ENCODE measurements at places on chromosomes 3 and 15.

GRCh38 chr3:71206305-71207165, 377.0 kb downstream of the FOXP1 start:
- DNase-seq = no peak

- no peak for DNase-seq
These were observed 656.8 kb upstream of the SGO1 start for GRCh38 chr3:20842594-20843436.

- no peak for DNase-seq
These were observed 24.0 kb downstream of the KNL1 start for GRCh38 chr15:40618023-40618422.

DNA sequence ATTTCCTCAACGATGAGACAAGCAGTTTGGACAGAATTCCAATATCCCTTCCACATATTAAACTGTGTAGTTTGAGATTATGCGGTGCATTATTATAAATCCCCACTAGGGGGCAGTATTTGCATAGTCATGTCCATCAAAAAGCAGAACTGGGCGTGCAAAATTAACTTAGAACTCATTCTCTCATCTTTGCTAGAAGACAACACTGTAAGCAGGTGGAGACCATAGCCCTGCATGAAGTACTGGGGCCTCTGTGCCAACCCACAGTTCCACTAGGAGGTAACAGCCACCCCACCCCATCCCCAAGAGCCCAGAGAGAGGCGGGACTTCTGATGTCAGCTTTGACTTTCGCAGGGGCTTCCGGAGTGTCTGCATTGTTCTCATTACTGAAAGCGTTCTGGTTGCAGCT, 106.6 kb upstream of the TMC3 start:
- DNase-seq = peak; percentile 46

- no peak for DNase-seq
These were observed 19.2 kb upstream of the MUSTN1 start for GRCh38 chr3:52854013-52854412.

- DNase-seq = peak; percentile 38
These were observed 6.3 kb downstream of the GORASP1 start for GRCh38 chr3:39101022-39101689.

DNA sequence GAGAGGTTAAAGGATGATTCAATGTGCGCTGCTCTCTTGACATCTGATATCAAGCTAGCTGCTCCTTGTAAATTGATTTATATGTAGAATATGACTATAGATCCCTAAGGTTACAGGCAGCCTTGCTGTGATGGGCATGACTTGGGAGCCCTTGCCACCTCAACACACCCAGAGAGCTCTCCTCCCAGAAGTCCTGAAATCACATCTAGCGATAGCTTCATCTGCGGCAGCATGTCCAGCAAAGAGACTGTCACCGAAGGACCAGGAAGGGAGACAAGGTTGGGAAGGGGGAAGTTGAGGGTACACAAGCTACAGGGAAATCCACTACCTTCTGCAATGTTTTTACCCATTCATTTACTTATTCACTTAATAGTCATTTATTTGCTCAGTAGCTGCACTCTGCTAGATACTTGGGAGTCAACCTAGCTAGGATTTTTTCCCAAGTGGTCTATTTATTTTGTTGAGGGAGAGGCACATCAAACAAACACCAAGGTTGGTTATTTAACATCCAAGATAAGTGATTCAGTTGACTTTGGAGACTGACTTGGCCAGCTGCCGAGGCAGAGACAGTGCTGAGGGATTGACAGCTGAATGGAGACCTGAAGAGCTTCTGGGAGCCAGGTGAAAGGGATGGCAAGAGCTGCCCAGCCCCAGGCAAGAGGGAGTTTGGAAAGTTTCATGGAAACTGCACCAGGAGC, 205.8 kb upstream of the IL12A start:
- DNase-seq = no peak

DNA sequence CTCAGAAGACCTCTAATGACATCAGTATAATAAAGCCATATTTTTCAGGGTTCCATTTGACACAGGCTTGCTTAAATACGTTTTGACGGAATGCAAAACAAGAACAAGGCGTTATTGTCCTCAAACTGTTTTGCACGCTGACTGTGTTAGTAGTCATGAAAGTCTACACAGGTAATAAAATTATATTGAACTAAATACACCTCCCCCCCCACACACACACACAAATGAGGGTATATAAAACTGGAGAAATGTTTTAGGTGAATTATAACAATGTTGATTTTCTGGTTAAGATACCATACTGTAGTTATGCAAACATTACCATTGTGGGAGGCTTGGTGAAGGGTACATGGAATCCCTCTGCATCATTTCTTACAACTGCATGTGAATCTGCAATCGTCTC, 257.1 kb upstream of the ARRDC4 start:
- DNase-seq = no peak

GRCh38 chr3:149421764-149422163, 44.3 kb upstream of the TM4SF1 start:
- DNase-seq = no peak

DNA sequence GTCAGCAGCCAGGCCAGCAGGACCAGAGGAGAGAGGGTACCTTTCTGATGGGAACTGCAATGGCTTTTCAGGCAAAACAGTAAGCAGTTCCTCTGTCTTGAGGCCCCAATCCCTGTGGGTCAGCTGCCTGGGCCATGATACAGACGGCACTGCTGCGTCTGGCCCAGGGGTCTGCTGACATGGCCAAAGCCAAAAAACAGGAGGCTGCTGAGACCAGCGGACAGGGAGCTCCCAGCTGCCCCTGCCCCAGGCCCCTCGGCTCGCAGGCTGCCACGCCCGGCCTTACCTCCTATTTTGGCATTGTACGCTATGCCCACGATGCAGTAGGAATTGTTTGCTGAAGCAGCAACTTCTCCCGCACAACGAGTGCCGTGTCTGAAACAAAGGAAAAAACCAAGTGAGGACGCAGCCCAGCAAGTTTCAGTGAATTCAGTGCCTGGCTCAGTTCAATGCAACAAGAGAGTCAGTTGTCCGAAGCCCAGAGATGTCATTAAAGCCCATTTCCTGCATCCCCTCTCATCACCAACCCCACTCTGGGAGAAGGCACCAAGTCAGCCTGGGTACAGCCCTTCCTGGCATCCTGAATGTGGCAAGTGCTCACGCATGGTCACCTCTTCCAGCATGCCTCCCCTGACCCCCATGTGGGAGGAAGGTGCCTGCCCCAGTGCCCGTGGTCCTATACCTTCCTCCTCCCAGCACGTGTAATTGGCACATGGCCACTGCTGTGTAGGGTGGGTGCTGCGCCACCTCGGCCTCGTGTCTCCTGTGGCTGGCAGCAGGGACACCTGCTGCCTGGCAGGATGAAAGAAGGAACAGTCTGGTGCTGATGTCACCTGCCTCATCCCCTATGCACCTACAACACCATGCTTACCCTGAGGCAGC, 61.7 kb downstream of the PCSK6 start:
- no peak for DNase-seq

DNA sequence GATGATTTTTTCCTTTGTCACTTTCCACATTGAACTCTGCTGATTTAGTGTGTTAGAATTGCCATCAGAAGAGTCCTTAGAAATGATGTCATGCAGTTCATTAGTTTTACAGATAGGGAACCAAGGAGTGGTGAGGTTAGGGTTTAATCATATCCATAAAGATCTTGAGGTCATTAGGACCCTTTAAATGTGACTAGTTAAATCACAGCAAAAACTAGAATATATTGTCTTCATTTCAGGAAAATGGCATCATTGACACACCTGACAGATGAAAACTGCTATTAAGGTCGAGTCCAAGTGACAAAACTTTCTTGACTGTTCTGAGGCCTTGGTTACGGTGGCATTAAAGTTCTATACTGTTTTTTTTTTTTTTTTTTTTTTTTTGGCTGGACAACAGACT, 50.5 kb downstream of the MBNL1 start:
- DNase-seq = no peak

DNA sequence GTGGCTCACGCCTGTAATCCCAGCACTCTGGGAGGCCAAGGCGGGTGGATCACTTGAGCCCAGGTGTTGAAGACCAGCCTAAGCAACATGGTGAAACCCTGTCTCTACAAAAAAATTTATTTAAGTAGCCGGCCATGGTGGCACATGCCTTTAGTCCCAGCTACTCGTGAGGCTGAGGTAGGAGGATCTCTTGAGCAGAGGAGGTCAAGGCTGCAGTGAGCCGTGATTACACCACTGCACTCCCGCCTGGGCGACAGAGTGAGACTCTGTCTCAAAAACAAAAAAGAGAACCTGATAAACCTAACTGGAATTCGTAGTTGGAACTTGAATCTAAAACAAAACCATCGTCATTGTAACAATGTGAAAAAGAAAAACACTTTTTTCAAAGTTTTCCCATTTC, 57.1 kb downstream of the TCAIM start:
- DNase-seq = no peak

- DNase-seq = no peak
These were observed 675 bp downstream of the BRPF1 start for GRCh38 chr3:9732080-9732739.

DNA sequence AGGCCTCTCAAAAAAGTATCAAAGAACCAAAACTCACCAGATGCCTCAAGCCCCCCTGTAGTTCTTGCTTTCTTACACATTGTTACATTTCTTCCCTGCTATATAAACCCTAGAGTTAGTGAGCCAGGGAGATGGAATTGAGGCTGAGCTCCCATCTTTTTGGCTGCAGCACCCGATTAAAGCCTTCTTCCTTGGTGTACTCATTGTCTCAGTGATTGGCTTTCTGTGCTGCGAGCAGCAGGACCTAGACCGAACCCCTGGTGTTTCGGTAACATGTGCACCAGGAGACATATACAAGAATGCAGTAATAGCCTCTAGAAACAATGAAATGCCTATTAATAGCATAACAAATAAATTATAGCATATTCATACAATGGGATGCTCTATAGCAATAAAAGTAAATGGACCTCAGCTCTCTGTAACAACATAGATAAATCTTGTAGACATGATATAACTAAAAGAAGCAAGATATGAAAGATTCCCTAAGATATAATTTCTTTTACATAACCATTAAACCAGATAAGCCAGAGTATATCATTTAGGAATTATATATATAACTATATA, 174.0 kb downstream of the NEK11 start:
- DNase-seq = no peak

- DNase-seq = peak; percentile 45
These were observed 15.3 kb upstream of the PHC3 start for GRCh38 chr3:170196833-170197232.

GRCh38 chr3:11438646-11439045, 166.4 kb downstream of the ATG7 start:
- DNase-seq = no peak

DNA sequence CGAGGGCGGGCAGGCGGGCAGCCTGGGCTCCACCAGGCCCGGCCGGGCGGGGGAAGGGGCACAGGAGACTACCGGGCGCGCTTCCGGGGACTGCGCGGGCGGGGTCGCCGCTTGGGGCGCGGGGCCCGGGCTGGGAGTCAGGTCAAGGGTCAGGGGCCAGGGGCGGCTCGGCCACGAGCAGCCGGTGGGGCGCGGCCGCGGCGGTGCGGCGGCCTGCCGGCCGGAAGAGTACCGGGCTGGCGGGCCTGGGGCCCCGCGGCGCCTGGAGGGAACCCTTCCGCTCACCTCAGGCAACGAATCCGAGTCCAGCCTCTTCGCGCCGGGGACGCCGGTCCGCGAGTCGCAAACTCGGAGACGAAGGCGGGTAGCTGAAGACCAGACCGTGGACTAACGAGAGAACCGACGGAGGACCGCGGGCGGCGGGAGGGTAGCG, 225 bp downstream of the RHOA start:
- no peak for DNase-seq

DNA sequence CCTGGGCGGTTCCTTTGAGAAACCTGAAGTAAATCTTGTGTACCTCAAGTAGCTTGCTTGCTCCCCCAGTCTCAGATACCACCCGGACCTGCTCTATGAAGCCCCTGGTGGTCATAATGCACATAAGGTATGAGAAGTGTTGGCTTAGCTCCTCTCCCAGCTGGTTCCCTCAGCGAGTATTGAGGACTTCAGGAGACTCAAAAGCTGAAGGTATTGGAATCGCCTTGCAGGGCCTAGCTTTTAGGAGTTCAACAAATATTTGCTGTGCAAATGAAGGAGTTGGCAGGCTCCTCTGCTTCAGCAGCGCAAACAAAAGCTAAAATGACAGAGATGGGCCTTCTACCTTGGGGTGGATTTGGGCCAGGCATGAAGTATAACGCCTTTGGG, 1.7 kb downstream of the CMTM8 start:
- DNase-seq = peak; percentile 10

DNA sequence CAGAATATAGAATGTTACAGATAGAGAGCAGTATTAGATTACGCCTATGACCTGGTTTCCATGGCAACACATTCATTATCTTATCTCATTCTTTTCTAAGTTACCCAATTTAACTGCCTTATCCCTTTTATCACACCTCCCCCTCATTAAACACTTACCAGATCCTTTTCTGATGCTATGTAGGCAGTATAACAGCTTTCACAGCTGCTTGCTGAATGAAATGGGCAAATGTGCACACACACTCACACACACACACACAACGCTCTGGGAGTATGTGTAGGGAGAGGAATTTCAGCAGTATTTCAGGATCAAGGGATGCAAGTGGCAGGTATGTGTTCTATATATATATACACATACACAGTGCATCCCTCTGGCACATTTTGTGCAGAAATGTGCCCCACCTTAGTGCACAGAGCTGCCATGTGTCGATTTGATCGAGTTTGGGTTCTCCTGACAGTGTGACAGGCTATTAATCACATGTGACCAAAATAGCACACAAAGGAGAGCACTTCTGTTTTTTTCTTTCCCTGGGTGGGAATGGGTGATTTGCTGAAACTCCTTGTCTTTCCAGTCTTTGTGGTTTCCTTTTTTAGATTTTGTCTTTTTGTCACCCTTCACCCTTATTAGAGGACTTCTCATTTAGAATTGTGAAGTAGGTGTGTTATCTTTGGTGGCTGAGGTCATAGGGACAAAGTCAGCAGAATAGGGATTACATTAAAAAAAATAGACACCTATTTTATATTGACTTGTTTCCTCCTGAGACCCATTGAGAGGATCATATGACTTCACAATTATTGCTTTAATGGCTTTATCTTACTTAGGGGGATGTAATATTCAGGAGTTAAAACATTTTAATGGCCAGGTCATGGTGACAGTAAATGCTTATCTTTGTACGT, 553.7 kb downstream of the PDCD6IP start:
- DNase-seq = no peak

DNA sequence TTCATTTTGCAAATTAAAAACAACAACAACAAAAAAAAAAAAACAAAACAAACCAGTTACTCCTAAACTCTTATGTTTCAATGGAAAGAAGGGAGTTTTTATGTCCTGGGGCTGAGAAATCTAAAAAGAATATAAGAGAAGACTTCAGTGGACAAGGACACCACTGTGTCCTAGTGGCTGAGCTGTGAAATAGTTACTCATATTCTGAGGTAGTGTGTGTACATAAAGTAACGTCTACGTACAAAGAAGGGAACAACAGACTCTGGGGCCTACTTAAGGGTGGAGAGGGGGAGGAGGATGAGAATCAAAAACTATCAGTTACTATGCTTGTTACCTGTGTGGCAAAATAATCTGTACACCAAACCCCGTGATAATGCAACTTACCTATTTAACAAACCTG, 6.0 kb upstream of the TP53BP1 start:
- DNase-seq = no peak

GRCh38 chr15:63203451-63204090, 14.2 kb downstream of the RAB8B start:
- peak; percentile 44 for DNase-seq

GRCh38 chr15:52328680-52329079, 33.1 kb upstream of the MYO5C start:
- DNase-seq = no peak

GRCh38 chr3:11718637-11719405, 75.1 kb upstream of the VGLL4 start:
- peak; percentile 60 for DNase-seq

- DNase-seq = peak; percentile 40
These were observed 14.2 kb downstream of the BAHD1 start for GRCh38 chr15:40454904-40455391.
